ENCODE measurements at places on chromosomes 16 and 17.

- DNase-seq, result no peak
Measured at GRCh38 chr16:4529085-4530060, 9.2 kb downstream of the CDIP1 start.

DNA sequence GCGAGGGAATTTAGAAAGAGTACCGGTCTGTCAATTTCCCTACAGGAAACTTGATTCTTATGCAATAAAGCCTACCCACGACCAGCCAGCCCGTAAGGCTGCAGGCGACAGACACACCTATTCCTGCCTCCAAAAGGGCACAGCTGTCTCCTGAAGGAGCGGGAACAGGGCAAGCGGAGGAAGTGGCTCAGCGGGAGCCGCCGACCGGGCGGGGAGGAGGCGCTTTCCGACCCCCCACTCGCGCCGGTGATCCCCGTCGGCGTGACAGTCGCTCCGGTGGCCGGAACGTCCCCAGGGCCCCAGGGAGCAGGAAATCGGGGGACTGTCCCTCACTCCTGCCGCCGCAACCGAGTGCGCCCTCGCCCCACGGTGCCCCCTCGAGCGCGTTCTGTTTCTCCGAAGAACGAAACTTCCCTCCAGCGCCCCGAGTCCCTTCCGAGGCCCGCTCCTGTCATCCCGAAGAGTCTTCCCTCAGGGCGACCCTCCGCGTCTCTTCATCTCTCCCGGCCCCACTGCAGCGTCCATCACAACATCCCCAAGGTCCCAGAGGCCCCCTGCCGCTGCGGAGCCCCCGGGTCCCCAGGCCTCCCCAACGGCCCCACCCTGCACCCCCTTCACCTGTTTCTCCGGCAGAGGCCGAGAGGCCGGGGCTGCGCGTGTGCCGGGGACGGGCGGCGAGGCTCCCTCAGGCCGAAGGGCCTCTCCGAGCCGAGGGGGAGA is 421 bp downstream of the STAT3 start:
- DNase-seq, result no peak

DNA sequence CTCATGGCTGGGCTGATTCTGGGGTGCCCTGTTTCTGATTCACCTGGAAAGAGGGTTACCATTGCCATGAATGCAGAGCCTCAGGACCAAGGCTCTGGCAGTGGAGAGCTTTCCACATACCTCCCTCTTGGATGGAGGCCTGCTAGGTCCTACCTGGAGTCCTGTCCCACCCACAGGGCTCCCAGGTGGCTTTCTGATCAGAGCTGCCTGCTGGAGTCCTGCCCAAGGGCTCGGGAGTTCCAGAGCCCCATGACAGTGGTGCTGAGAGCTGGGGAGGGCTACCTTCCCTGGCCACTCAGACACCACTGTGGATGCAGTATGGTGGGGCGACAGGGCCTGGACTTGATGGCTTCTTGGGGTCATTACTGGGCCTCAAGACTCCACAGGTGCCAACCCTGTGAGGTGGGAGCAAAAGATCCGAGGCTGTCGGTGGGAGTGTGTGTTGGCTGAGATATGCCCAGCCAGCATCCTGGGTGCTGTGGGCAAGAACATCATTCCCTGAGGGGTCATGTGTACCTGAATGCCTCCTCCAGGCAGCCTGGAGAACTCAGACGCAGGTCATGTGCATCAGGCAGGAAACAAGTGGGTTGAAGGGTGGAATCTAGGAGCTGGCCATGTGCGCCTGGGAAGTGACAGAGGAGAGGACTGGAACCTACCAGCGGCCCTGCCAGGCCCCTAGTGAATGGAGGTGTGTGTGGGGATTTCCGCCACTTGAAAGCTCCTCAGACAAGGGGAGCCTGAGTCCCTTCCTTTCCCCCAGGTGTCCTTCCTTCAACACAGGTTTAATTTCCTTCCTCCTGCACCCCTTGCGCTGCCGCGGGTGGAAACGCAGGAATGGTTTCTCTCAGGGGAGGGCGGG is 2.3 kb upstream of the WNT3 start:
- no peak for DNase-seq

GRCh38 chr17:1120596-1121441 is 59.0 kb downstream of the ABR start:
- DNase-seq, result no peak

GRCh38 chr16:71540-72401 is 660 bp downstream of the RHBDF1 start:
- no peak for DNase-seq

Data from fibroblast of skin of left quadriceps (primary cell).